ENCODE measurements at places on chromosomes 12 and 14. TPM values are rescaled to one million over a fixed set of nuclear protein-coding genes. Genes with fewer than 3 reads are reported as not detected.

The SYNJ2BP gene
- 27.7 TPM for total RNA-seq

The DDX51 gene
- total RNA-seq: 40.4 TPM

The NANOG gene
- not detected for total RNA-seq

The TRIM9 gene
- total RNA-seq: 2.7 TPM

The CKAP4 gene
- 60.8 TPM for total RNA-seq

The ALX1 gene
- total RNA-seq: not detected

The RESF1 gene
- 118 TPM for total RNA-seq

DNA sequence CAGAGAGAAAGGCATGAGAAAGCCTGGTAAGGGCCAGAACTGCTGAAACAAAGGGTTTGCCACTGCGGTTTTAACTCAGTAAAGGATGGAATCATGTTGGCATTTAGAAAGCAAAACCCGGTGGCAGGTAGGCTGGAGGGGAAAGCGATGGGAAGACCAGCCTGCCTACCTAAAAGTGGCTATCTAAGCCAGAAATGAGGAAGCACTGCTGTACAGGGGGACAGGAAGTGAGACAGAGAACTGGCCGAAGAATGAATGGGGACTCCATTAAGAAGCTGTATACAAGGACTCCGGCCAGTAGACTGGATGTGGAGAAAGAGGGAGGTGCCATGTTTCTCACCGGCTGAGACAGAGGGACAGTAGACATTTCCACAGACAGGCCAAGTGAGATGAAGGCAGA, 48.2 kb downstream of the PPM1H start:
- no peak for DNase-seq

- no peak for DNase-seq
Observed at GRCh38 chr12:53419756-53420155, 3.9 kb upstream of the AMHR2 start.

- no peak for DNase-seq
Observed at GRCh38 chr14:38500125-38500524, 244.2 kb upstream of the CLEC14A start.

DNA sequence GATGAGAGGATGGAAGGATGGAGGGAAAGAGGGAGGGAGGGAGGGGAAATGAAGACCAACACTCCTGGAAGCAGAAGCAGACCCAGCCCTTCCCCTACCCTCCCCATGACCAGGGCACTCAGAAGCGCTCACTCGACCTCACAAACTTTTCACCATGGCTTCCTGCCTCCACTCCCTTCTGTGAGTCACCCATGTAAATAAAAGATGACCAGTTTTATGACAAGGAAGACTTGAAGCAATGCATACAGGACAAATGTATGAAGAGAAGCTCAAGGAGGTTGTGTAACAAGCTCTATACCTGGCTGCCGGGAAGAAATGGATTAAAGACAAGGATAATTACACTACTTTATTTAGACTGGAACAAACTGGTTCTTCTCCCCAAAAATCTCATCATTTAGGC, 63.8 kb downstream of the CDC42BPB start:
- peak; percentile 48 for DNase-seq

DNA sequence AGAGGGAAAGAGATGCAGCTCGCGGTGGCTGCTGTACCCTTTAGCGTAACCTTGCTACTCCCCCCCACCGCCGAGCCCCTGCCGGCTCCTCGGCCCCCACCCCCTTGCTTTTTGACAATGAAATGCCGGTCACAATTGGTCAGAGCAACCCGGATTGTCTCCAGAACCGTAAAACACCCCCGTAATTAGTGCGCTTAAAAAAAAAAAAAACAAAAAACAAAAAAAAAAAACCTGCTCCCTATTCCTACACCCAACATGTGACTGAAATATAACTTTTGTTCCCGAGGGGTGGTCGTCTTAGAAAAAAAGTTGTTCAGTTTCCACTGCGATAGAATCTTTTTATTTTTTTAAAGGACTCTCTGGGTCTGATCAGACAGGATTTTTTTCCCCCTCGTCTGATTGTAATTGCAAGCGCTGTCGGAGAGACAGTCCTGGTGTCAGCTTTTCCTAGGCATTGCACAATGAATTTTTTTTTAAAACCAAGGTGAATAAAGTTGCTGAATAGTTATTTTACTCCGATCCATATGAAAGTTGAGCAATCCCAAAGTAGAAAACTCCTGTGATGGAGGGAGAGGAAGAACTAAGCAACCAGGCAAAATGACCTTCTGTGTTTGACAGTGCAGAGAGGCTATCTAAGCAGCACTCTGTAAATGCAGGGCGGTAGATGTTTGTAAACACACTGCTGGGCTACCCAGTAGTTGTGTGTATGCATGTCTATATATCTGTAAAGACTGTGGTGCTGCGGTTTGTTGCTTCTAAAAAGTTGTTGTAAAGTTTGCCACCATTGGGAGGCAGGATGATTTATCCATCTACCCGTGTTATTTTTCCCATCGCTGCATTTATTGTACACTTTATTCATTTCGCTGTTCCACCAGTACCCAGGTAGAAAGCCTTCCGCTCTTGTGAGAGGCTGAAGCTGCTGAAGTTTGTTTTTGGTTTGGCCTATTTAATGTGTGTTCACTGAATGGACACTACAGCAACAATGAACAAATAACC, 1.1 kb downstream of the ETV6 start:
- DNase-seq: no peak

- no peak for DNase-seq
Observed at GRCh38 chr12:62586850-62587249, 120.2 kb downstream of the MON2 start.

- DNase-seq: peak; percentile 51
Observed at GRCh38 chr12:50825372-50825838, 17.3 kb upstream of the TMPRSS12 start.
